Activated CD4-positive, alpha-beta T cell treated with anti-CD3 and anti-CD28 coated beads, Interleukin-2, amount 50 U/mL, for 48 hours (primary cell): ENCODE measurements at places on chromosomes 13 and 19.

GRCh38 chr13:55410398-55411330, 1730.1 kb upstream of the PRR20A start:
- DNase-seq, result no peak

DNA sequence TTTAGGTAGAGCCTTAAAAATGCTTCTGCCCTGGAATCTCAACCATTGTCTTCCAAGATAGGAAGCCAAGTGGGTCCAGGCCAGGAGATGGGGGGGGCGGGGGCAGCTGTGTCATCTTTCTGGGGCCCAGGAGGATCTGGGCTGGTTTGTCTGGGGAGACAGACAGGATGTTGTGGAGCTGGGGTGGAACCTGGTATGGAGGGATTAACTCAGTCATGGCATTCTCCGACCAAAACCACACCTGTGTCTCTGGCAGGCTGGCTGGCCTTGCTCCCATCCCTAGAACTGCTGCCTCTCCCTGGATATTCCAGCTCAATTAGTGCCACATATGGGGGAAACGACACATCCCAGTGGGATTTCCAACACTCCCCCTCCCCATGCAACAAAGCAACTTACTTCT, 2.7 kb upstream of the MAP2K7 start:
- DNase-seq, result no peak

GRCh38 chr13:44281252-44282000, 92.2 kb upstream of the SERP2 start:
- no peak for DNase-seq

DNA sequence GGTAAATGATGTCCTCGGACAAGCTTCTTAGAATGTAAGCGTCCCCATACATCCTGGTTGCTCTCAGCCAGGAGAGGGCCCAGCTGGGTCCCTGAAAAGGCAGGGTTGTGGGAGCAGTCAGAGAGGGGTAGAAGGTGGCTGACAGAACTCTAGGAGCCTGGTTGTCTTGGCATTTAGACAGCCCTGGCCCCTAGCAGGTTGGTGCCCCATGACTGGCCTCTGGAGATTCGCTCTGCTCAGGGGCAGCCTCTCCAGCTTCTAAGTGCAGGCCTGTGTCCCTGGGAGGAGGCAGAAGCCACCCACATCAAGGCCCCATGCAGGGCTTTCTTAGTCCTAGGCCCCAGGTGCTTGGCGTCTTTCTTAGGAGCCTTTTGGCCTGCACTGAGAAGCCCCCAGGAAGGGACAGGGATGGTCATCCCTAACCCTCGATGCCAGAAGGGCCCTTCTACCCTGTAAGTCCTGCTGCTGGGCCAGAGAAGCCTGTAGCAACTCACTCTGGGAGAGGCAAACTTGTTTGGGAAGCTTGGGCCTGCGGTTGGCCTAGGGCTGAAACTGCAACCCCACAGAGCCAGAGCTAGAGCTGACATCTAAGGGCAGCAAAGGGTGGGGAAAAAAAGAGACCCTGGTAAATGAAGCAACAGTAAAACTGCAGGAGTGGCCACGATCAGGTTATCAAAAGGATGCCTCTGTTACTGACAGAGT, 2.8 kb upstream of the CDX2 start:
- DNase-seq, result no peak

DNA sequence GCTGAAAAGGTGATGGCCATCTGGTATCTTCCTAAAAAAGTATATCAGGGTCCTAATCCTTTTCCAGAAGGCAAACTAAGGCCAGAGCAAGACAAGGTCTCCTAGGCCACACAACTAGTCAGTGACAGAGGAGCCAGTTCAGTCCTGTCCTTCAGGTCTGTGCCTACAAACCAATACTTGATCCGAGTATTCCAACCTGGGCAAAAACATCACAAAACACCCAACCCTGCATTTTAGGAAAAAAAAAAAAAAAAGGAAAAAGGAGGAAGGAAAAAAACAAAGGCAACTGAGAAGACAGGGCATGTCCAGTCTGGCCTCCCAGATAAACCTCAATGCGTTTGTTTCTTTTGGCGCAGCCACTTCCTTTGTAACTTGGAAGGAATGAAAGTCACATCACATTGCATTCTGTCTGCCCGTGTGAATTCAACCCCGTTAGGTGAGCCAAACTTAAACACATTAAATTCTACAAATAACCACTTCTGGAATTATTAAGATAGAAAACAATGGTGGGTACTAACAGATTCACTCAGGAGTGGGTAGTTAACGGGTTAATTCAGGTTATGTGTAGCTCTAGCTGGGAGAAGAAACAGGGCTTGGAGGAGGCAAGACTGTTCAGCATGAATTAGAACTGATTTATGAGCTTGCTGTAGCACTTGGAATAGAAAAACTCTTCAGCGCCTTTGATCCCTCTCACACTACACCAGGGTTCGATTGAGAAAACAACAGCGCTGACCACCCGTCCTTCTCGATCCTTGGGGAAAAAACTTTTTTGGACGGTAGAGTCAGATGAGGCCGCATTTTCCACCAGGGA, 43.0 kb upstream of the HNRNPA1L2 start:
- DNase-seq, result no peak

DNA sequence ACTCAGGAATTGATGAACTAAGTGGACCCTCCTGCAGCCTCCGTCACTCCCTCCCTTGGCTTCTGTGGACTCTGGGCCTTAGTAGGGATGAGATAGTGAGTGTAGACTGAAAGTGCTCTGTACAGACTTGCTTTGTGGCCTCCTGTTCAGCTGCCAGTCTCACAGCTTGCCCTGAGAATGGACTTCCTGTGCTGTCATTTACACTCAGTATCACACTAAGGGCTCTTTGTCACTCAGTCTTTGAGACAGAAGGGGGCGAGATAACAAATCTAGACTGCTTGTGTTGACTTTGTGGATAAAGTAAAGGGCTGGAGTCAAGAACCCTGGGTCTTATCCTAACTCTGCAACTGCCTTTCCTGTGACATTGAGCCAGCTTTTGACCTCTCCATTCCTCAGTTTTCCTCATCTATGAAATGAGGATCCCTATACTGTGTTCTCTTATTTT, 21.0 kb upstream of the SPRY2 start:
- DNase-seq, result no peak

DNA sequence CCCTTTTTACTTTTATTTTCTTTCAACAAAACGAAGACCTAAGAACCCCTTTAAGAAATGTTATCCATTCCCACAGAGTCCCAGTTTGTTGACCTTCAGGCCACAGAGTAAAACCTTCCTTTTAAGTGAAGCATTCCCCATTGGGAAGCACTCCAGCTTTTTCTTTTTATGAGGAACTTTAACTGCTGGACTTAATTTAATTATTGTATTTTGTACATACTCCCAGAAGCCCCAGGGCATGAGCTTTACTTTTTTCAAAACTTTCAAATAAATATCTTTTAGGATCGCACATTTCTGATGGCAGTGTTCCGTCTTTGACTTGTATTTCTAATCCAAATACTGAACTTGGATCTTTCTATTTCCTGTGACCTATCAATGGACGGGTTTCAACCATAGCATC, 68.9 kb downstream of the ZIC5 start:
- no peak for DNase-seq

DNA sequence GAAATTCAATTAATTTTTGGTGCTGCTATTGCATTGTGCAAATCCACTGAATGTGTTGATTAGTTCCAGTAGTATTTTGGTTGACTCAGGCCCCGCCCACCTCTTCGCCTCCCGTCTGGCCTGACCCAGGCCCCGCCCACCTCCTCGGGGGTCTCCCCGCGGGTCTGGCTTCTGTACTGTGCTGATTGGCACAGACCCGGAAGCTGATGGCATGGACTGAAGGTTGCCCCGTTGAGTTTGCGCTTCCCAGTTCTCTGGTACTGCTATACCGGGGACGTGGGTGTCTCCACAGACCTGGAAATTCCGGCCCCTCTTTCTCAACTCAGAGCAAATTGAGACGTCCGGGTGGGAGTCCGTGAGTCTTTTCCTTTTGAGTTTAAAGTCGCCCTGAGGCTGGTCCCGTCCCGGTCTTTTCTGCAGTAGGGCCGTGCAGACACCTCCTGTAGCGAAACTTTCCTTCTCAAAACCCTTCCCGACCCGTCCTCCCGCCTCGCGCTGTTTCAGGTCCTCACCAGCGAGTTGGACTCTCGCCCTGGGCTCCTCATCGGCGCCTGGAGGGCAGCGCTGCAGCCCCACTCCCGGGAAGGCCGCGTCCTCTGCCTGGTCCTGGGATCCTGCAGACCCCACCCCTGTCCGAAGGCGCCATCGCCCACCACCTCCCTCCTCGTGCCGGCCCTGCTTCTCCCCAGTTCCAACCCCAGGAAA, 14.8 kb downstream of the ZNF701 start:
- DNase-seq, result no peak

- DNase-seq, result no peak
Measured at GRCh38 chr13:102020611-102021216, 381.1 kb downstream of the FGF14 start.

DNA sequence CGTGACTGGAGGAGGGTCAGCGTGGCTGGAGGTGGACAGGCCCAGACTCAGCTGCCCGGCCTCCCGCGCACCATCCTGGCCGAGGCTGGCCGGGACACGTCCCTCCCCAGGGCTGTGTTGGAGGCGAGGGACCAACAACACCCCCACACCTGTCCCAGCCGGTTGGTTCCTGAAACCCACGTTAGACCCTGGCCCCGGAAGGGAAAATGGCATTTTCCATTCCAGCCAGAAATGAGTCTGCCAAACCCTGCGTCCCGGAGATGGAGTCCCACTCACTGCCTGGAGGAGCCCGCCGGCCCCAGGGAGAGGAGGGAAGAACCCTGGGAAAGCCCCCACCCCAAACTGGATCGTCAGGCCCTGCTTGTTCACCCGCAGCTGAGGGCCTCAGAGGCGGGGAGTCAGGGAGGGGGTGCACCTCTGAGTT, 4.8 kb upstream of the WDR18 start:
- no peak for DNase-seq
